ENCODE measurements at places on chromosomes 1 and 21.

- DNase-seq = no peak
Observed at GRCh38 chr1:75438355-75438754, 172.6 kb downstream of the SLC44A5 start.

GRCh38 chr1:10431070-10431730 lies 967 bp downstream of the CENPS start:
- DNase-seq = no peak

GRCh38 chr1:213676736-213677135 lies 311.0 kb upstream of the PROX1 start:
- DNase-seq = no peak

DNA sequence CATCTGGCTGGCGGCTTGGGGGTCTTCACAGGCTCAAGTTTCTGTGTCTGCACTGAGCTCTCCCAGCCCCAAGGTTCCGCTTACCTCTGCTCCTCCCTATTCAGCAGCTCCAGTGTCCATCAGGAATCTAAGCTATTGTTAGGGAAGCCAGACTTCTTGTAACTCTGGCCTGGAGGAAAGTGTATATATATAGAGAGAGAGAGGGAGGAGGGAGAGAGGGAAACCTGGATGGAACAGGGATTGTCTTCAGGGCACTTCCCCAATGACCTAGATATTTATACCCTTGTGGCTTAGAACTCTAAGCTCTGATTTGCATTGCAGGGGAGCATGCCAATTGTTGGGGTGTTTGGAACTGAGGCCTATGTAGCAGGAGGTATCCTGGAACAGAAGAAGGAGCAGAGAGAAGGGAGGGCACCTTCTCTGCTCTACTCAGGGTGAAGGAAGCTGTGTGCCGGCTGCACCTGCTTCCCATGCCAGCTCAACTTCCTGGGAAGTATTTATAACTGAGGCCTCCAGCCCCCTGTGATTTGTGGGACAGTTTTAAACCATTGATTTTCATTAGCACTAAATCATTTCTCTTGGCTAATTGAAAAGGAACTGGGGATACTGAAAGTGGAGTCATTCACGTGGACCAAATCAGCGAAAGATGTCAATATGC lies 70.9 kb downstream of the NAV1 start:
- DNase-seq = no peak

DNA sequence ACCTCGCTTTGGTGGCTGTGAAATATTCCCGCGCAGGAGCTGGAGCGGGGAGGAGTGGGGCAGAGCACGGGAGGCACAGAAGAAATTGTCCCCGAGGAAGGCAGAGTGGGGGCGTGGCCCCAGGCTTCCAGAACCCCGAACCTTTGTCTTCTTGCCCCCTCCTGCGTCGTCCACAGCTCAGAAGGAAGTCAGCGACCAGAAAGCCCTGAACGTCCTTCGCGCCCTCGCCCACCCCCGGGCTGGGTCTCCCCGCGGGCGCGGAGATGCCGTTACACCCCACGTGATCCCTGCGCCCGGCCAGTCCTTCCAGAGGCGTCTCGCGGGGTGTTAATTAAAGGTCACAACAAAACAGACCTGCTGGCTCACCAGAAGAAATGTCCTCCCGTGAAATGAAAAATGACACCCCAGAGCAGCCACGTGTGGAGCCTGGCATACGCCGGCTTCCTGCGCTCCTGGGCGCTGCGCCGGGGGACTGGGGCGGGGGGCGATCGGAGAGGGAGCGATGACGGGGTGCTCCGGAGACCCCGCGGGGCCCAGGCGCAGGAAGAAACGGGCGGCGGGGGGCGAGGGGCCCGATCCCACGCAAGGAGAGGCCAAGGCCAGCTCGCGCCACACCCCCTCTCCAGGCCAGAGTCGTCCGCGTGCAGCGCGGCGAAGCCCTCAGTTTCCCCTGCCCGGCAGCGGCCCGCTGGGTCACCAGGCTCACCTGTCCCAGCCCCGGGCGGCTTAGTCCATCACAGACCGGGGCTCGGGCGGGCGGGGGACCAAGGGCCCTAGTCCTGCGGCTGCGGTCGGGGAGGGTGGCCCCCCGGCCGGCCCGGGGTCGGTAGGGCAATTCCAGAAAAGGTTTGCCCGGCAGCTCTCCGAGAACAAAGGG lies 995 bp upstream of the KIF26B start:
- peak; percentile 58 for DNase-seq

- no peak for DNase-seq
Observed at GRCh38 chr1:204673909-204674649, 11.5 kb downstream of the LRRN2 start.

- no peak for DNase-seq
Observed at GRCh38 chr1:17485281-17485680, 45.8 kb upstream of the RCC2 start.

- no peak for DNase-seq
Observed at GRCh38 chr1:205064301-205064700, 20.0 kb downstream of the TMEM81 start.

GRCh38 chr21:30083225-30083945 lies 83.2 kb downstream of the CLDN17 start:
- no peak for DNase-seq

Data from HuH-7.5 (cell line).